ENCODE measurements at places on chromosomes 7 and 10.

GRCh38 chr7:154442939-154443338 lies 390.7 kb downstream of the DPP6 start:
- no peak for DNase-seq

GRCh38 chr7:17719998-17720397 lies 220.3 kb downstream of the SNX13 start:
- DNase-seq = no peak

DNA sequence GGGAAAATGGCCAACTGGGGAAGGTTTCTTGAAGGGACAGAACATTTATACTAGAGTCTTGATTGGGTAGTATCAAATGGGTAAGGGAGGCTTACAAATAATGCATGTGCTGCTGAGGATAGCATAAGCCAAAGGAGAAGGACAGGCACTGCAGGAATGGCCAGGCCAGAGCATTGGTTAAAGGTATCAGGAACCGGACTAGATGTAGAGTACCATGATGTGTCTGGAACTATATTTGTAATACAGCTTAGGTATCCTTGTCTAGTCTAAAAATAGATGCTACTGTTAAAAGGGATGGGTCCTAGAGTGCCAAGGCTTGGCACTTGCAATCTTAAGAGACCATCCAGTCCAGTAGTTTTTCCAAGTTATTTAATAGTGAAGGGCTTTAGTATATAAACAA lies 20.3 kb downstream of the TMEM243 start:
- DNase-seq = no peak

- DNase-seq = no peak
These were observed 58.6 kb downstream of the TACC2 start for GRCh38 chr10:122047560-122047959.

DNA sequence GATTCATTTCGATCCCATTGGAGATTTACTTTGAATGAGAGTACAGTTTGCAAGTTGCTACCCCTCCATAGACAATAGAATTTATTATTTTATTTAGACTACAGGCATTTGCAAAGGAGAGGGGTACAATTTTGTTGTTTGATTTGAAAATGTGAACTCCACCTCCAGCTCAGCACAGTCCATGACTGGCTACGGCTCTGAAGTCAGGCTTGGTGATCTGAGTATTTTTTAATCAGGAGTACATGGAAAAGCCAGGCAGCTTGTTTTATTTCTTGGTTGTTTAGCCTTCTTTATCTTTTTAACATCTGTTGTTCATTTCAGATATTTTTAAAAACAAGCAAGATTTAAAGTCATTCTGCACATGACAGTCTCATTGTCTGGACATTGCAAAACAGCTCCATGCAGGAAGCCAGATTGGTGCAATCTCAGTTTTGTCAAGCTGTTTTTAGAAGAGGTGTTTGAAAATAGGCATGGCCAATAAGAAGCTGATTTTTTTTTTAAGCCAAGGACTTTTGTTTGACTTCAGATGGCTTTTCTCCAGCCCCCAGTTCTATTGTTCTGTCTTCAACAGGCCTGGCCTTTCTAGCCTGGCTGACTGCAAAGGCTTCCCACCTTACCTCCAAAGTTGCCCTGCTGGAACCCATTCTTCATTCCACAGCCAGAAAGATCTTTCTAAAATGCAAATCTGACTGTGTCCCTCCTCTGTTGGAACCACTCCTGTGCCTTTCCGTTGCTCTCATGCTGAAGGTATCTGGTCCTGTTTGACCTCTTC lies 12.2 kb downstream of the PLXDC2 start:
- no peak for DNase-seq

DNA sequence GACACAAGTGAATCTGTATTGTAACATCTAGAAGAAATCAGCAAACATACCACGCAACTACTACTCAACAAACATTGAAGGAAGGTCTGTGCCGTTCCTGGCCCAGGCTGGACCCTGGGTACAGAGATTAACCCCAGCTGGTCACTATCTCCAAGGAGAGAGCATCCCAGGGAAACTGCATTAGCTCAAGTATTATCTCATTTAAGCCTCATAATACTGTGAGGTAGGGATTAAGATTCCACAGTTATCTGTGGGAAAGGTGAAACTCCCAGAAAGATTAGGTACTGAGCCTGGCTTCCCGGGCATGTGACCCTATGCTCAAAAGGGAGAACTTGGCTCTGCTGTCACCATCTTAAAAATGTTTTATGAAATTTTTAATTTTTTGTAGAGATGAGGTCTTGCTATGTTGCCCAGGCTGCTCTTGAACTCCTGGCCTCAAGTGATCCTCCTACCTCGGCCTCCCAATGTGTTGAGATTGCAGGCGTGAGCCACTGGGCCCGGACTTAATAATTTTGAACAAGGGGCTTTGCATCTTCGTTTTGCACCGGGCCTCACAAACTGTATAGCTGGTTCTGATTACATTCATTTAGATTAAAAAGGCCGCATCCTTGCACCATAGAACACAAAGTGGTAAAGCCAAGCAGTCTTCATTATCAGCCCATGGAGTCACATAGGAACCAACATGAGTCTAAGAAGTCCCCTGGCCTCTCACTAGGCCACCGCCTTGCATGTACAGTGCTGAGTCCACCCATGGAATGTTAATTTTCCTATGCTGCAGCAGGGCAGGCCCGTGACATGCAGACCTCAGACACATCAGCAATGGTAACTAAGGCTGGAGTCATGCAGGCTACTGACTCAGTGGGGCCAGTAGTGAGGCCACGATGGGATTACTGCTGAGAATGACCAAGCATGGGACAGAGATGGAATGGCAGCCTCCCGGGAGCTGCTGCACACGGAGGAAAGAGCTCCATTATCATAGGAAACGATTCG lies 5.5 kb upstream of the CTBP2 start:
- DNase-seq = peak; percentile 23

DNA sequence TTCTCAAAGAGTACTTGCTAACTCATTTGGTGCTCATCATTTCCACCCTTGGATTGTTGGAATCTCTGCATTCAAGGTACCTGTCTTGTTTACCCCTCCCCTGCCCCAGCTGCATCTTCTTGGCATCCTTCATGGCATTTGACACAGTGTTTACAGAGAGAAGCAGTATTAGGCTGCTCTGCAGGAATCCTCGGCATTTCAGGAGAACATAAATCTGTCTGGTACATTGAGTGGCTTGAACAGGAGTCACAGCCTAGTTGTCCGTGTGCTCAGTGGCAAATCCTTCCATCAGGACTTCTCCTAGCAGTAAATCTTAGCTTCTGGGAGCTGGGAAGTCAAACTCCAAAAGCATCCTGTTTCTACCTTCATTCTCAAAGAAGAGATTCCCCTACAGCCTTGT lies 136.8 kb upstream of the YAE1 start:
- DNase-seq = no peak

GRCh38 chr10:129765664-129766550 lies 198.2 kb downstream of the EBF3 start:
- no peak for DNase-seq

- DNase-seq = no peak
These were observed 39.7 kb upstream of the NMT2 start for GRCh38 chr10:15208221-15208620.

- no peak for DNase-seq
These were observed 121.3 kb downstream of the ARID5B start for GRCh38 chr10:62022830-62023229.

- DNase-seq = no peak
These were observed 38.4 kb upstream of the GDF10 start for GRCh38 chr10:47261556-47261955.

GRCh38 chr7:7271094-7271874 lies 88.9 kb downstream of the C1GALT1 start:
- no peak for DNase-seq

DNA sequence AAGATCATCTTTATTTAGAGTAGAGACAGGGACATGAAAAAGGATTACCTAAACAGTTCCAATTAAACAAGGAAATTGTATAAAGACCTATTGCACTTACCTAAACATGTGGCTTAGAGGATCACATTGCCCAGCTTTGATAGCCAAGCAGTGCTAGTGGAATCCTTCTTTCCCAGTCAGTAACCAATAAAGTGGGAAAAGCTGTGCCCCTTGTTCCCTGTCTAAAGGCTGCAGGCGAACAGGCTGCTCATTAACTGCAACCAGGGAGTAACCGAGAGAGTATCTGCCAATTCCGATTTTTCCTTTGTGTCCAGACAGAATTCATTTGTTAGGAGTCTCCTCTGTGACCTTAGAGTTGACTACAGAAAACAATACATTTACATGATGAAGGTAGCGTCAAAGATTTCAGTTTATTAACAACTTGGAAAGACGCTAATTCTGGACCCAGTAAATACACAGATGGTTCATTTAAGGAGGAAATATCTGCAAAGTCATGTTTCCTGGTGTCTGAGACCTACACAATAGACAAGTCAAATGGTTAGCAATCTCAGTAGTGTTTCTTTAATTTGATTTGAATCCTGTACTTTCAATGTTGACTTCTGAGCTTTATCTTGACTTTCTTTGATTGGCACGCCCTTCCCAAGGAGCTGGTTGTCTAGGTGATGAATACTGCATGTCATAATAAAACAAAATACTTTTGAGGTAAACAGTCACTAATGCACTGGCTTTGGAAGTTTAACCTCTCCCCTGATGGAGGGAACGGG lies 57.3 kb upstream of the MET start:
- DNase-seq = no peak

GRCh38 chr7:132141109-132141508 lies 435.2 kb downstream of the PLXNA4 start:
- no peak for DNase-seq

All from RKO (cell line).